Nucleus accumbens (tissue), 56 donors: ENCODE measurements at places on chromosomes 5 and 9.
A peak's percentile ranks its signal among the peaks of the same experiment; 100 is the strongest.

DNA sequence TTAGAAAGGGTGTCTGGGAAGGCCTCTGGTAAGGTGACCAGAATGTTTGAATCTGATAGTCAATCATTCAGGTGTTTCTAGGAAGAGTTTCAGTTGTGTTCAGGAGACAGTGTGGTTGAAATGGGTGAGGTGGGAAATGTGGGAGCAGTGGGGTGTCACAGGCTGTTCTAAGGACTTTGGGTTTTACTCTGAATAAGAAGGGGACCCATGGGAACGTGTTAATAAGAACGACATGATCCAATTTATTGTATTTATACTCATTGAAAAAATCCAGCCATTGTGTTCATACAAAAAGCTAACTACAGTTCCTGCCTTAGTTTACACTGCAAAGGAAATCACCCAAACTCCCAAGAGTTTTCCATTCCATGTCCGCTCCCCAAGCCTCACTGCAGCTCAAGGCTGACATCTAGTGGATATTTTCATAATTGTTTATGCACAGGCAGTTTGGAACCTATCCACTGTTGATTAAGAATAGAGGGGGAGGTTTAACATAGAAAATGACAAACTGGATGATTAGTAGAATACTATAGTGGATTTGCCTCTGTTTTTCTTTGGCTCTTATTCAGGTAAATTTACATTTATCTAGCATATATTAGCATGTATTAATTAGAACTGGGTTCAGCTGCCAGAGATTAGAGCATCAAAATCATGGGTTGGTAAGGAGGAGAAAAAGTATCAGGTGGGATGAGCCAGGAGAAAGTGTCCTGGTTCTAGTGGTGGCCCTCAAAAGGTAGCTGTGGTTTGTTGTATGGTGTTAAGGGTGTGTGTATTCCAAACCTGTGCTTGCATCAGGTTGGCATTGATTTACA is 17.7 kb downstream of the CAVIN4 start:
- DNase-seq: no peak

- no peak for DNase-seq
These were observed 1129.2 kb downstream of the DTWD2 start for GRCh38 chr5:117859176-117859575.

DNA sequence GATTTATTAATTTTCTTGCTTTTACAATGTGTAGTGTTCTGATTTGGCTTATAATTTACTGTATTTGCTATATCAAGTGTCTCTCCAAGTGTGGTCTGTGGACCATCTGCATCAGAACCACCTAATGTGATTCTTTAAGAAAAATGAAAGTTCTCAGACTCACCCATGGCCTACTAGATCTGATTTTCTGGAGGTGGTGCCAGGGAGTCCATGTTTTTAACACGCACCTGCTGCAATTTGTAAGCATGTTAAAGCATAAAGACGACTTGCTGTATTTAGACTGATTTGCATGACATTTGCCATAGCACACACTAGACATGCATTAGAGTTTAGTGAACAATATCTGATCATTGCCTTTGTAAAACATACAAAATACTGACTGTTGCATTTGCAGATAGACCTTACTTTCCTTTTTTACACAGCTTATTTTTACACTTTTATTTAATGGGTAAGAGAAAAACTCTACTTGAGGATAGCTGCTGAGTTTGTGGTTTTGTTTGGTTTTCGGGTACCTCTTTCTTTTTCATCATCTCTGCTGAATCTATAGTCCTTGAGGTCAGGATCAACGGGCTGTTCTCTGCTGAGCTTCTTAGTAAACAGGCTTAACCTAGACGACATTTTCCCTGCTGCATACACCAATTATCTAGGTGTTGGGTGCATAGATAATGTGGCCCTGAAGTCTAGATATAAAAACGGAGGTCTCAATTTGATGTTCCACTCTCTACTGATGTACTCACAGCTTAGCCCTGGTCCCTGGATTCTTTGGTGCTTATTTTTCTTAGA is 138.0 kb upstream of the ZNF366 start:
- DNase-seq: no peak

DNA sequence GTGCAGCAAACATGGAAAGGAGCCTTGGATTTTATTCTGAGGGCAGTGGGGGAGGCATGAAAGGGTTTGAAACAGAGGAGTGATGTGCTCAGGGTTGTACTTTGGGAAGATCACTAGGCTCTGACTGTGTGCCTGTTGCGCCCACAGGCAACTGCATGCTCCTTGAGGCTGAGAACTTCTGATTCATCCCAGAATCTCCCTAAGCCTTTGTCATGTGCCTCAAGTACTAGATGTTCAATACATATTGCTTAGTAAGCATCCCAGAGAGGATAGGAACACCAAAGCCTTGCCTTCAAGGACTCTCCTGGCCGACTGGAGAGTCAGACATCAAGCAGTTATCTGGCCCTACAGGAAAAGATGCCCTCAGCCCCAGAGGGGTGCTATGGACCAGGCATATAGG is 54.1 kb downstream of the ARHGEF37 start:
- DNase-seq: no peak

GRCh38 chr9:99637641-99638040 is 184.0 kb upstream of the NR4A3 start:
- no peak for DNase-seq

DNA sequence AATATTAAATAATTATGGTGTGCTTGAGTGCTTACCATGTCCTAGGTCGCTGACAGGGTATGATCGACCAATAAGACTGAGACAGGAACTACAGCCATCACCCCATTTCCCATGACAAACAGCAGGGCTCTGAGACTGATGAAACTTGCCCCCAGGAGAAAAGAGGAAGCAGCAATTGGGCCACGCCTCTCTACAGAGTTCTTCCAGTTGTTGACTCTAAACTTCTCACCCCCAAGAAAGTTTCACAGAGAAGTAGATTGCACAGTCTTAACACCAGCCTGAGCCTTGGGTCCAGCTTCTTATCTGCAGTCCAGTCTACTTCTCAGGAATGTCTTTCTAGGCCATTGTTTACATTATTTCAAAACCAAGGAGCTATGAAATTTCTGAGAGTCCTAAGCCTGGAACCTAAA is 182.2 kb upstream of the ANKRD55 start:
- peak; percentile 3 for DNase-seq

- DNase-seq: no peak
These were observed 15.6 kb upstream of the IRF1 start for GRCh38 chr5:132506094-132506692.
